Activated CD4-positive, alpha-beta T cell treated with anti-CD3 and anti-CD28 coated beads for 1 hour (primary cell): ENCODE measurements at places on chromosomes 16 and 17.

DNA sequence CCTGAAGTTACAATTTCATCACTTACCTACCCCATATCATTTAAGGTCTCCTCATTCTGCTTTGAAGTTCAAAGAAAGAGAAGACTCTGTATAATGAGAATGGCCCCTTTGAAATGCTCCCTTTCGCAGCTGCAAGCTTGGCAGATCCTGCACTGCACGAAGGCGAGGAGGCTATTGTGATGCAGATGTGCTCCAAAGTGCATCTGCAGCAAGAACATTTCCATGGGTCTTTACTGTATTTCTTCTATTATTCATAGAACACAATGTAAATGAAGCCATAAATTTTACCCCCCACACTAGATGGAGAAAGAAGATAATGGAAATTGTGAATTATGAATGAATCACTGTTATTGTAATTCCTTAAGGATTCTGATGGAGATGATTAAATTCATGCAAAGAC, 178.7 kb downstream of the CHD9NB start:
- DNase-seq: no peak

DNA sequence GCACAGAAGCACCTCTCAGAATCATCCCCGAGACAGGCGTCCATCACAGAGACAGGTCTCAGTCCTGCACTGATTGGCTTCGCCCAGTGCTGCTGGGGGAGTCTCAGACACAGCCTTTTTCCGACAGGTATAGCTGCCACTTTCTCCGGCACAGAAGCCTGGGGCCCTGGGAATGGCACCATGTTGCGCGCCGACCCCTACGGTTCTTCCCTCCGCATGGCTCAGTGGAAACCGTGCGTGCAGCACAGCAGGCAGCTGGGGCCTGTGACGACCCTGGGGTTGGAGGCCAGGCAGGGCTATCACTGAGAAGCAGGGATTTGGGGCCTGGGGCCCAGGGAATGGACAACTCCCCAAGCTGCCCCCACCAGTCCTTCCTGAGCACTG, 29.7 kb upstream of the CDH15 start:
- no peak for DNase-seq

GRCh38 chr17:76567634-76568432, 17.8 kb downstream of the ST6GALNAC2 start:
- DNase-seq: no peak

GRCh38 chr16:2776500-2777139, 460 bp downstream of the ELOB start:
- no peak for DNase-seq

DNA sequence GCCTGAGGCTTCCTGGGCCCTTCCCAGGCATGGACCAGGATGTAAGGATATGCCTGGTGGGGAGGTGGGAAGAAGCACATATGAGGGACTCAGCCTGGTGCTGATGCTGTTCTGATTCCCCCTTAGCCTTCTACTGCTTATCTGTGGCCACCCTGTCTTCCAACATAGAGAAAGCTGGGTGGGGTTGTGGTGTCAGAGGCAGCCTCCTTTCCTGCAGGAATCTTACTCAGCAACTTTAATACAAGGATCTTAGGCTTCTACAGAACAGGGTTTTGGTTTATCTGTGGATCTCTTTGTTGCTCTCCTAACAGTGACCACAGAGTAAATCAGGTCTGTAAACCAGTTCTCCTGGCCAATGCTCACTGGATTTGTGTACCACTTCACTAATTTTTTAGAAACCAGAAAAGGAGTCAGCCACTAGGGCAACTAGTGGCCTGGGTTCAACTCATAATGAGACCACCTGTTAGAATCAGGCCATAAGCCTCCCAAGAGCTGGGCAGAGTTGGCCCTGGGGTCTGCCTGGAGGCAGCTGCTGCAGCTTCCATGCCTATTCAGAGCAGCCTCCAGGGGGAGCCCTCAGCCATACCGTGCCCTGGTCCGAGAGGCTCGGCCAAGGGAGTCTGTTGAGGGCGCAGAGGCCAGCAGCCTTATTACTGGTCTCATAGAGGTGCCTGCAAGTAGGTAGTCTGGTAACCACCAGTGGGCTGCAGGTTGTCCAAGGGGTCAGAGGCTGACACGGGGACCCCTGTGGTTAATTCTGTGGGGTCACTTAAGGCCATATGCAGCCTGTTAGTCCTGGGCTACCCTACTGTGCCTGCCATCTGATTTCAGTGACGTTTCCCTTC, 7.1 kb downstream of the HAS3 start:
- peak; percentile 23 for DNase-seq
